Stimulated activated CD4-positive, alpha-beta T cell treated with anti-CD3 and anti-CD28 coated beads, TNF-alpha, amount 100 ng/mL, for 4 hours (primary cell): ENCODE measurements at places on chromosomes 7 and 10.

DNA sequence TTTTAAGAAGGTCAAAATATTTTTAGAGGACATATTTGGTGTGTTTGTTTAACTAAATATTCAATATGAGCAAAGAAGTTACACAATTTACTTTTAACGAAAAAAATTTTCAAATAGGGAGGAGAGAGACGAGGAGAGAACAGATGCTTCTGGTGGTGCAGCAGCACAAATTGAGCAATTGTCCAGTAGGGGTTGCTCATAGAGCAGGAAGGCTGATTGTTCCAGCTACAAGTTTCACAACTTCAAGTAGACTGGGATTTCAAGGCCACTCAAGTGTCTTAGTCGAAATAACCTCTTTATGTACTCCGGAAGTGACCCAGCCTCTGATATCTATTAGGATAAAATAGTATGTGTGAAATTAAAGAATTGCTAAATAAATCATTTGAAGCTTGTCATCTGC, 197.9 kb downstream of the HDAC9 start:
- no peak for DNase-seq

GRCh38 chr7:127816354-127817190, 164.6 kb downstream of the SND1 start:
- no peak for DNase-seq

DNA sequence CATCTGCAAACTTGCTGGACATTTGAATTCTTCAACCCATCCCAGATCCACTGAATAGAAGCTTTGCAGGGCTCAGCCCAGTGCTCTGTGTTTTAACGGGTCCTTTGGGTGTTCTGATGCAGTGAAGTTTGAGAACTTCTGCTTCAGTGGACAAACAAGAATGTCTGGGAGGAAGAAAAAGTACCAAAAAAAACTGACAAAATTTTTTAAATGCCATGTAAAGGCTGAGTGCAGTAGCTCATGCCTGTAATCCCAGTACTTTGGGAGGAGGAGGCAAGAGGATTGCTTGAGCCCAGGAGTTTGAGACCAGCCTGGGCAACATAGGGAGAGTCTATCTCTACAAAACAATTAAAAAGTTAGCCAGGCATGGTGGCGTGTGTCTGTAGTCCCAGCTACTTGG, 51.8 kb upstream of the FRMD4A start:
- no peak for DNase-seq

DNA sequence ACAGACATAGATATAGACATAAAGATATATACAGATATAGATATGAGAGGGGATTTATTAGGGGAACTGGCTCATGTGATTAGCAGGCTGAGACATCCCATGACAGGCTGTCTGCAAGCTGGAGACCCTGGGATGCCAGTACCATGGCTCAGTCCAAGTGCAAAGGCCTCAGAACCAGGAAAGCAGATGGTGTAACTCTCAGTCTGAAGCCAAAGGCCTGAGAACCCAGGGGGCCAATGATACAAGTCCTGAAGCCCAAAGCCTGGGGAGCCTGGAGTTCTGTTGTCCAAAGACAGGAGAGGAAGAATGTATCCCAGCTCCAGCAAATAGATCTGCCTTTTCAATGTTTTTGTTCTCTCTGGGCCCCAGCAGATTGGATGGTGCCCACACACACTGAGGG, 5.5 kb downstream of the NCOA4 start:
- DNase-seq: no peak

GRCh38 chr10:11225935-11226334, 208.3 kb downstream of the CELF2 start:
- no peak for DNase-seq

DNA sequence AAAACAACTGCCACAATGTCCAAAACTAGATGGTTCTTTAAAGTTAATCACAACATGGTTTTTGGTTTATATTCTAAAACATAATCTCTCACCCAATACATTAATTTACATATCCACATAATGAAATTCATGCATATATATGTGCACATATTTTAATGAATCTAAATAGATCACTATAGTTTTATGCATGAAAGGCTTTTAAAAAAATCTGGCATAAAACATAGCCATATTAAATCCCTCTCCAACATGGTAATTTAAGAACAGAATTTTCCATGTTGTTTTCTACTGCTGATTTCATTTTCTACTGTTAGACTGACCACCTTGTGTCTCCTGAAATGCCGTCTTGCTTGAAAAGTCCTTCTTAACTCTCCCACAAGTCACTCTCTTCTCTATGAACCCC, 196.1 kb upstream of the AOAH start:
- DNase-seq: no peak

GRCh38 chr7:979886-980571, 3.0 kb upstream of the CYP2W1 start:
- DNase-seq: no peak
